RWPE2 (cell line): ENCODE measurements at places on chromosomes 2 and 18.

- no peak for DNase-seq
These were observed 72.2 kb upstream of the MAP2 start for GRCh38 chr2:209351636-209352035.

GRCh38 chr2:241005569-241005968, 7.2 kb downstream of the SNED1 start:
- DNase-seq, result no peak

DNA sequence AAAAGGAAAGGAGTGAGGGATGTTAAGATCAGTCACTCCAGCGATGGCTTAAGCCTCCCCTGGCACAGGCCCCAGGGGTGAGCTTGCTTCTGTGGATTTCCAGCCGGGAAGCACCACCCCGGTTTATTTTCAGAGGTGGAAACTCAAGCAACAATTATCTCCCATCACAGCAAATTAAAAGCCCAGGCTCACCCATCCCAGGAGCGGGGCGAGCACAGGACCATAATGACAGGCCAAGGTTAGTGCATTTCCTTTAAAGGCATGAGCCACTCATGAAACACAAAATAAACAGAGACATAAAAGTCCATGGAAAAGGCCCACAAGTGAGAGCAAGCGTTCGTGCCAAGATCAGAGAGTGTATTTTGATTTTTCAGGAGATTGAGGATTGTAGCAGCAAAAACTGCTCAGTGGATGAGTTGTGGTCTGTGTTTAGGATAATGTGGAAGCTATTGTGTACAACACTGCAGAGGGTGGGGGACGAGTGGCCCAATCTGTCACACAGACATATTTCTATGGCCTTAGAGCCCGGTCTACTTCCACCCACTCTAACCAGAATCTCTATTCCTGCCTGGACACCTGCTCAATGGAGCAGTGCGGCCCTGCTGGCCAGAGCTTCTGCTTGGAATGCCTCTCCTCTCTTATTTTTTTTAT, 111.4 kb upstream of the CDC42EP3 start:
- DNase-seq, result no peak

- no peak for DNase-seq
These were observed 45.5 kb downstream of the EML4 start for GRCh38 chr2:42214669-42215068.

GRCh38 chr2:150938527-150938926, 323.1 kb downstream of the RBM43 start:
- no peak for DNase-seq

DNA sequence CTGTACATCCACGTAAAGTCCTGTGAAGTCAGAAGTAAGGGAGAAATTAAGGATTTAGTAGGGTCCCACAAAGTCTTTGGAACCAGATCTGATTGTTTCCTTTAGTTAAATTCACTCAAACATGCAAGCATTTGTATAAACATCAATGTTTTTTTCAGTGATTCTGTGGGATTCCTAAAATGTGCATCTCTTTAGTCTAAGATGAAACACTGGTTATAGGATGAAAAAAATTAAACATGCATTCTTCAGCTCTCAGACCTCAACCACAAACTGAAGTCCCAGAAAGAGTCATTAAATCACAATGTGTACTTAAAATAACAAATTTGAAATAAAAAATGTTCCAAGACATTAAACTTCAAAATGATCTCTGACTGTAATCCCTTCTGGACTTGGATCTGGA, 76.5 kb upstream of the APCDD1 start:
- no peak for DNase-seq

DNA sequence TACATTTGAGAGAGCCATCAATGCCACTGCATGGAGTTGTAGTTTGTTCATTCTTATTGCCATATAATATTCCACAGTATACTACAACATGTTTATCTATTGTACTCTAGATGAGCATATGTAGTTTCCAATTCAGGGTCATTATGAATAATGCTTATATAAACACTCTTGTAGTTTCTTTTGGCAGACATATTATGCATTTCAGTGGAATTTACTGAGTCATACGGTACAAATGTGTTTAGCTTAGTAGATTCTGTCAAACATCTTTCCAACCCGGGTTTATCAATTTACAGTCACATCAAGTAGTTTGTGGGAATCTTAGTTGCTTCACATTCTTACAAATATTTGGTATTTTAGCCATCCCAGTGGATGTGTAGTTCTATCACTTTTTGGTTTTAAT, 161.1 kb downstream of the KCNH7 start:
- DNase-seq, result no peak

- no peak for DNase-seq
These were observed 91.0 kb upstream of the LCLAT1 start for GRCh38 chr2:30356071-30356470.

GRCh38 chr2:172864182-172864581, 128.5 kb downstream of the RAPGEF4 start:
- no peak for DNase-seq

DNA sequence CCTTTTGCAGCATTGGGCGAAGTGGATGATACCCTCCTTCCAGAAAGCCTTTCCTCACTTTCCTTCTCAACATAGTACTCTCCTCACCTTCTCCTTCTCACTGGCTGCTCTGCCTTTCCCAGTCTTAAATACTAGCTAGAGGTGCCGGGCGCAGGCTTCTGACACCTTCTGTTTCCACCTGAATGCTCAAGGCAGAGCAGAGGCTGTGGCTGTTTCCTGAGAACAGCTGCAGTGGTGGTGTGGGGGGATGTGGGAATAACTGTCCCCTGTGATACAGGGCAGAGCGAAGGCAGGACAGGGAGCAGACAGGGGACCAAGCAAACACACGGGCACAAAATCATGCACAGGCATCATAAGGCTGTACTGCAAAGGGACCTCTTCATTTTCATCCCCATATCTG, 303.1 kb downstream of the SS18 start:
- DNase-seq, result no peak

DNA sequence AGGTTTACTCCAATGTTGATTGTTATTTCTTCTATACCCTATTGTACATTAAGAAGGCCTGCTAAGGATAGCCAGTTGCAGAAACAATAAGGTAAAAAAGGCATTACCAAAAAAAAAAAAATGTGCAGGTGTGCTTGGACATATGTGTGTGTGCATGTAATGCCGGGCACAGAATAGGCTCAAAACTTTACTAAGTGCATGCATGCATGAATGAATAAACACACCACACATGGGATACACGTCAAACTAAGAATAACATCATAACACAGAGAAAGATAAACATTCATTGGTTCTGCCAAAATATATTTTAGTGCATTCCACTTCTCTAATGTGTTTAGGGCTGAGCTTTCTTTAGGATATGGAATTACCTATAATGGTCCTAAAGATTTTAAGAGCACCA, 298.2 kb downstream of the TCF4 start:
- no peak for DNase-seq

GRCh38 chr2:141570474-141571131, 560.2 kb downstream of the LRP1B start:
- no peak for DNase-seq

DNA sequence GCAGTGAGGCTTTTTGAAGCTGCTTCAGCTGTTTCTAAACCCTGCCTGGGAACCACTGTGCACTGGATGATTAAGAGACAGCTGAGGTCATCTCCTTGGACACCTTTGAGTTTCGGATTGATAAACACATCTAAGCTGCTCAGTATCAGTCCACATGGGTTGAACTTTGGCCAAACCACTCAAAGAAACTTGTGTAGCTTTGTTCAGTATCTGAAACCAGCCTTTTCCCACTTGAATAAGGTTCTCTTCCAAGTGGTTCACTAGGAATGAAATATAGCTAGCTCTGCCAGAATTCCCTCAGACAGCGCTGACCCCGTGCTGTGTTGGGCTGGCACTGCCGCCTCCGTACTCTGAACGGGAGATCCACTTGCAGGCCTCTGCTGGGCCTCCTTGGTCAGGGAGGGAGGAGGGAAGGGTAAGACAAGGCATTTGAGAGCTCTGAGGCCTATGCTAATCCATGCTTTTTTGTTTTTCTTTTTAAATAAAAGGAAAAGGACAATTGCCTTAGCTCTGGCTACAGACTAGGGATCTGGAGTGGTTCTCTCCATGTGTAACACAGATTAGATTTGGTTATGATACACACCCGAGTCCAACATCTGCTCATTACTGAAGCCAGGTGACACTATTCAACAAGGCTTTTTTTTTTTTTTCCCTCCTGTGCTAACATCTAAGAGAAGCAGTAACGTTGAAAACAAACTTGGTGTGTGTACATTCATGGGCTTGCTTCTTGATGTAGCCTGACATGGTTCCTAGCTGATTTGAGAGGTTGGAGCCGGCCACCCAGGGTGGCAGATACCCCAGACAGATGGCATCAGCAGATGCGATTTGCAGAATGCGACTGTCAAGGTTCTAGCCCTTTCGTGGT, 67.7 kb downstream of the NCK2 start:
- no peak for DNase-seq

DNA sequence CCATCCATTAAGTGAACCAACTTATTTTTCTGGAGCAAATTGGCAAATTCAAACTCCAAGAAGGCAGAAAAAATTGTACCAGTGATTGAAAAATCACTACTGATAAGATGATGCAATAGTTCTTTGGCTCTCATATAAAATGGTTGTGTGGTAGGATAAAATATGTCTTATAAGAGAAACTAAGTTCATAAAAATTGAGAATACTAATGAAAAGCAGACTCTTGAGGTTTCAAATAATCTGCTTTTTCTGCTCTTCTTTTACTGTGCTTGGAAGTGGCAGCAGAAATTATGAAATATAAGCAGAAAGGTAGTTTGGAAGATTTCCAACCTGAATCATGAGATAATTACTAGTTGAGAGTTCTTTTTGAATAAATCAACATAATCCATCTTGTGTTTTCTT, 61.9 kb downstream of the PPP1R1C start:
- no peak for DNase-seq

- peak; percentile 72 for DNase-seq
These were observed 80.5 kb upstream of the CAVIN2 start for GRCh38 chr2:191927319-191927867.

DNA sequence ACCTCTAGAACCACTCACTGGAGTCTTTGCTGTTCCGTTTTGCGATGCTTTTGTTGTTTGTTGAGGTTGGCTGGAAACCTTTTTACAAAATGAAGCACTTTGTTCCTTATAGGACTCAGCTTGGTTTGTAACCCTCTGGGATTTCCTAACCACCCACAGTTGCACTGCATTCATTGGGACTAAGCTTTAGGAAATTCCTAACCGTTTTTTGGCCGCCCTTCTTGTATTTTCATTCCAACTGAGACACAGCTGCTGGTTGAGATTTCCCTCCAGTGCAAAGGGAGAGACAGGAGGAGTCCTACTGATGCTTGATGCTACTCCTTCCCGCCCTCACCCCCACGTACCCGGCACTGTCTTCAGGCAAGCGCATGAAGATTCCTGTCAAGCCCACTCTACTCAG, 6.1 kb upstream of the DIPK1C start:
- no peak for DNase-seq

GRCh38 chr2:156657809-156658208, 221.6 kb downstream of the GPD2 start:
- DNase-seq, result no peak

GRCh38 chr2:164515030-164515429, 106.3 kb downstream of the GRB14 start:
- no peak for DNase-seq

DNA sequence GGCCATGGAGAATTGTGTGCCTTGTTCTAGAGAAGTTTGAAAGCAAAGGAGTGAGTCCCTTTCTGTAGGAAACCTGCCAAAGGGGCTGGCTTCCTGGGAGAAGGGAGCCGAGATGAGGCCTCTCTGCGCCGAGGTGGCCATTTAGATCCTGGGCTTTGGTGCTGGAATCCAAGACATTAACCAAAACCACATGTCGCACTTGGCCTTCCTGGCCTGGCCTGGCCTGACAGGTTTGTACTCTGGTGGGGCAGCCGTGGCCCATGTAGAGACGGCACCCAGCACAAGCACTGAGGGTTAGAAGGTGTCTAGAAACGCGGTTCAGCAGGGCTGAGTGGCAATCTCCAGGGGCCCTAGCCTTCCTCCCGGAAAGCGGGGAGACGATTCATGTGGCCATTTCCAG, 7.1 kb downstream of the CNNM3 start:
- no peak for DNase-seq

DNA sequence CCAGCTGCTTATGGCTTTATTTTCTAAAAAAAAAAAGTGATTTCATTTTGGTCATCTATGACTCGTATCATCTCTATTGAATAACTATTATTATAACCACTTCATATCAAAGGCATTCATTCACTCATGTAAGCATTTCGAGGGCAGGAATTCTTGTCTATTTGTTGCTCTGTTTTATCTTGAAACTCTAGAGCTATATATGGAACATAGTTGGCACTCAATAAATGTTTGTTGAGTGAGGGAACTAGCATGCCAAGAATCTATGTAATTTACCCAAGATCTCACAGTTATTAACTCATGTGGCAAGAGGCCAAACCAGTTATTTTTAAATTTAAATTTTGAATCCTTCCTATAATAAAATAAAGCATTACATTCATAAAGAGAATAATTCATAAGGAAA, 470.1 kb downstream of the TMX3 start:
- no peak for DNase-seq
